ENCODE measurements at places on chromosomes 1 and 21.

GRCh38 chr1:91712981-91713841 is 172.7 kb downstream of the TGFBR3 start:
- DNase-seq, result no peak

GRCh38 chr1:221620437-221621384 is 121.2 kb downstream of the DUSP10 start:
- DNase-seq, result no peak

- DNase-seq, result no peak
These were observed 288.7 kb downstream of the SPATA17 start for GRCh38 chr1:217919683-217920388.

GRCh38 chr1:89701746-89702241 is 68.9 kb downstream of the LRRC8C start:
- DNase-seq, result no peak

DNA sequence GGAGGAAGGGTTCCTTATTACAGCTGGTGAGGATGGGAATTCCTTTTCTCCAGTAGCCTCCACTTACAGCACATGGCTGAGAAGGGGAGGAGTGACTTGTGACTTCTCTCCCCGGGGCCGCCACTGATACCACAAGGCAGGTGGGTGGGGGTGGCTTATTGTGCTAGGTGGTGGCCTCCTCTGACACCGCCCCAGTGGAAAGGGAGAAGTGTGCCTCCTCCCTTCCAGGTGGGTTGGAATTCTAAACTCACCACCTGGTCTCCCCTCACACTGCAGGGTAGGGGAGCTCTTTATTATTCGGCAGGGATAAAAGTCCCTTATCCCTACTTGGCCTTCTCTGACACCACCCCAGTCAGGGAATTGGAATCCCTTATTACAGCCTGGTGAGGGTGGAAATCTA is 89.5 kb downstream of the CCDC30 start:
- DNase-seq, result no peak

DNA sequence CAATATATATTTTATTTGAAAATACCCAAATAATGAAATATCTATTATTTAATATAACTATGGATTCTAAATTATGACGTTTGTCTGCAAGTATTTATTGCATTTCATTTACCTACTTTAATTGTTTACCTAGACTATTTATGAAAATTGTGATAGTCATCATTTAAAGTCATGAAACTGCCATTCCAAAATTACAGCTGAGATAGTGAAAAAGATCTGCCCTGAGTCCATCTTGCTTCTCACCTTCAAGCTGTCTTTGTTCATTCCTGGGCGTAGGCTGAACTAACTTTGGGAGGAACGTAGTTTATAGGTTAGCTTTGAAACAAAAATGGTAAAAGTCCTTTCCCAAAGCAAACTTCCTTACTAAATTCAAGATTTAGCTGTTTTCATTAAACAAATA is 12.4 kb upstream of the HPDL start:
- no peak for DNase-seq

DNA sequence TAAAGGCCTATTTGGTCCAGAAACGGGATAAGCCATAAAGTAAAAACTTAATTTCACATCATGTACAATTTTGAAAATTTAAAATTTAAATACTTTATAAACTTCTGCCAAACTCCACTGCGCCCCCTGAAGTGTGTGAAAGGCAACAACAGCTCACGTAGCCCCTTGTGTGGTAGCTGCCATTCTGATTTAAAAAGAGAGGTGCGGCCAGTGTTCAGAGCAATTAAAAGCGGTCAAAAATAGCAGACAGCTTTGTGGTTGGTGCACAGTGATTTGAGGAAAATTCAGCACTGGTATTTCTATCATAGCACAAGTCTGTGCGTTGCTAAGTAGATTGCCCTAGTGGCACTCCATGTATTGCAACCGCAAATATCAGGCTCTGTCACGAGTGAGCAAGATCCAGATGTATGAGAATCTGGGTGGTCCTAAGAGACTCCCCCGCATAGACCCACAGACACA is 122.5 kb downstream of the ATG4C start:
- DNase-seq, result no peak

DNA sequence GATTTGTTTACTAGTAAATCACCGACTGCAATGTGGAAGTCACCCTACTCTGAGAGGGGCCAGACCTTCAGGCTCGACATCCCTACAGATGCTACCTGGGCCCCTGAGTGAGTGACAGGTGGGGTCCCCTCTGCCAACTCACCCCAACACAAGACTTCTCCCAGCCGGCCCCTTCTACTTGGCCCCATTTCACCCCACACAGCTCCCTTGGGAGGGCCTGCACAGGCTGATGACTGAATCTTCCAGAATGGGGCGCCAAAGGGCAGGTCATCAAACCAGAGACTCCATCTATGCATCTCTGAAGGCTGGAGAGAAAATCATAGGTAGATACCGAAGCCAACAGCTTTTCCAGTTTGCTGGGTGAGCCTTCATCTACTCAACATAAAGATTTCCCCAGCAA is 9.4 kb upstream of the S100A8 start:
- no peak for DNase-seq

GRCh38 chr1:150259217-150259616 is 1.6 kb downstream of the CA14 start:
- DNase-seq, result no peak

All from smooth muscle cell of the brain vasculature (primary cell).